ENCODE measurements at places on chromosomes 7 and 10. TPM values are rescaled to one million over a fixed set of nuclear protein-coding genes. Genes with fewer than 3 reads are reported as not detected.
A peak's percentile ranks its signal among the peaks of the same experiment; 100 is the strongest.

The AGK gene
- total RNA-seq, result 19.6 TPM

The MORN4 gene
- total RNA-seq, result not detected

DNA sequence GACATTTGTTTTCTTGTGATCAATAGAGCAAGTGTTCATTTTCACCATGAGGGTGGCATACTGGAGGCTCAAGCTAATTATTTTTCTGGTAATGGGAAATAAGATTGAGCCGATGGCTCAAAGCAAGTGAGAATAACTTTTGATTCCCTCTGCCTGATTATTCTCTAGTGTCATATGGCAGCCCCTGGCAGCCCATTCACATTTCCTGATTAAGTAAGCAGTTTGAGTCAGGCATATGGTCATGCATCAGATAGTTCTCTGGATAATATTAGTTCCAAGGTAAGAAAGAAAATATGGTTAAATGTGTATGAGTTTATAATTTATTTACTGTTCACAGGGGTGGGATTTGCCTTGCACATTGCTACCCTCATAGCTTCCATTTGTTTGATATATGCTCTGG is 109.2 kb downstream of the DYNC1I1 start:
- H3K4me1 ChIP-seq, result no peaks in the 10 kb centered on the region
- no peak overlapping the region for H3K27ac ChIP-seq

- H3K27me3 ChIP-seq, result no peaks in the 10 kb centered on the region
- H3K4me3 ChIP-seq, result no peak overlapping the region
- DNase-seq, result no peak
- no peaks in the 10 kb centered on the region for H3K36me3 ChIP-seq
These were observed 667.1 kb downstream of the INHBA start for GRCh38 chr7:41035794-41036193.

GRCh38 chr10:33861016-33861704 is 526.7 kb upstream of the NRP1 start:
- no peak for DNase-seq
- H3K27me3 ChIP-seq, result no peaks in the 10 kb centered on the region
- H3K36me3 ChIP-seq, result no peaks in the 10 kb centered on the region
- no peak overlapping the region for H3K27ac ChIP-seq

DNA sequence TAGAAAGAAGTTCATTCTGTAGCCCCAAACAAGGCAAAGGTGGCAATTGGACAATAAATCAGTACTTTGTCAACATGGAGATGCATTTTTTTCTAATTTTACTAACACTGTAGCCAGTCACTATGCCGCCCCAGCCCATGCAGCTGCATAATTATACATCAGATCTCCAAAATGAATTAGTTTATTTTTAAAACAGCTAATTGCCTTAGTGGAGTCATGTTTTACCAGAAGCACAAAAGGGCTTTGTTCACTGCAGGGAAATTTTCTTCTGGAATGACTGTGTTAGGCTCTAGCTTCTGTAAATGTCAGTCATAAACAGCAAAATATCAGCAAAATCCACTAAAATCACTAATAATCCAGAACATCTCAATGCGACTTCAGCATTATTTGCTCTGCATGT is 20.1 kb upstream of the HDAC9 start:
- H3K27me3 ChIP-seq, result no peaks in the 10 kb centered on the region
- H3K36me3 ChIP-seq, result no peaks in the 10 kb centered on the region
- no peak overlapping the region for H3K27ac ChIP-seq

DNA sequence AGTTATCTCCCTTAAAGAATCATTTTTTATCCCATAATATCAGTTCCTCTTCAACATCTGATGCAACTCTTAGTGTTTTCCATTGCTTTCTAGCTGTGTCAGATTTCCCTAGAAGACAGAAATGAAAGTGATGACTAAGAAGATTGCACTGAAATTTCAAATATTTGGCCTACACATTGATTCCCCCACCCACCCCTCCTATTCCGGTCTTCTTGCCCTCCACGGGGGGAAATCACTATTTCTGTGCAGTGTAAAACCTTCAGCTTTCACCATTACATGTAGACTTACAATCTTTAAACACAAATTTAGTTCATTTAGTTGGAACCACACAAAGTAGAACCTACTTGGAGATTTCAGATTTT is 63.7 kb upstream of the IL6 start:
- no peak overlapping the region for H3K27ac ChIP-seq
- H3K4me1 ChIP-seq, result no peaks in the 10 kb centered on the region
- H3K36me3 ChIP-seq, result no peaks in the 10 kb centered on the region
- DNase-seq, result no peak

DNA sequence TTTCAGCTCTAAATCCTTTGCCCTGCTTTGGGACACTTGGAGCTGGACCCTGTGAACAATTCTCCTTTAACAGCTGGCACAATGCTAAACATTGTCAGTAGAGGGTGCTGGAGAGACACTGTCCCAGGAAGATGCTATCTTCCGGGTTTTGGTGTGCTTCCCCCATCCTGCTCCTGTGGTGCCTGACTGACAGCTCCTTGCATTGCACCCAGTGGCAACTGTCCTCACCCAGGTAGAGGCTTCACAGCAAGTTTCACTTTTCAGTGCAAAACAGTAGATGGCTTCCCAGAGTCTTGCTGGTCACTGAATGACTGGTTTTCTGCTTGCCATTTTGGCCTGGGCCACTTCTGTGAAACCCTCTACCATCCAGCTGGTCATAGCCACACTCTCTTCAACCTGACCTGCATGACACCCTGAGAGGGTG is 77.3 kb downstream of the CDC14C start:
- H3K4me1 ChIP-seq, result no peaks in the 10 kb centered on the region
- no peak overlapping the region for H3K4me3 ChIP-seq
- H3K27ac ChIP-seq, result no peak overlapping the region

DNA sequence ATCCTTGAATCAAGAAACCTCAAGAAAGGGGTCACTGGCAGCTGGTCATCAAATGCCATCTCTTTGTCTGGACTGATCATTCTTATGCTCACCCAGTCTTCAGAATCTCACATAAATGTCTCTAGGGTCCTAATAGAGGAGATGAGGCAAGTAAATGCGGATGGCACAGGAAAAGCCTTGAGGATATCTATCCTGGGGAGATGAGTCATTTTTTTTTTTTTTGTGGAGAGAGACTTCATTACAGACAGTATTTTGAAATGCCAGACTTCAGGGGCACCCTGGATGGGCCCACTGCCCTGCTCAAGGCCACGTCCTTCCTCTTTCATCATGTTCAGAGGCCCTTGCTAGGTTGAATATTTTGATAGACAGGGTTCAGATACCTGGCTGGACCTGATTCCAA is 19.5 kb upstream of the PLPP4 start:
- no peak for DNase-seq
- no peak overlapping the region for H3K4me3 ChIP-seq
- H3K4me1 ChIP-seq, result no peaks in the 10 kb centered on the region
- no peak overlapping the region for H3K27ac ChIP-seq

The ANXA8L1 gene
- total RNA-seq, result not detected

GRCh38 chr7:1705856-1706255 is 35.8 kb downstream of the ELFN1 start:
- H3K27me3 ChIP-seq, result no peaks in the 10 kb centered on the region
- no peak overlapping the region for H3K27ac ChIP-seq
- no peak overlapping the region for H3K4me3 ChIP-seq
- no peak for DNase-seq
- H3K4me1 ChIP-seq, result no peaks in the 10 kb centered on the region

DNA sequence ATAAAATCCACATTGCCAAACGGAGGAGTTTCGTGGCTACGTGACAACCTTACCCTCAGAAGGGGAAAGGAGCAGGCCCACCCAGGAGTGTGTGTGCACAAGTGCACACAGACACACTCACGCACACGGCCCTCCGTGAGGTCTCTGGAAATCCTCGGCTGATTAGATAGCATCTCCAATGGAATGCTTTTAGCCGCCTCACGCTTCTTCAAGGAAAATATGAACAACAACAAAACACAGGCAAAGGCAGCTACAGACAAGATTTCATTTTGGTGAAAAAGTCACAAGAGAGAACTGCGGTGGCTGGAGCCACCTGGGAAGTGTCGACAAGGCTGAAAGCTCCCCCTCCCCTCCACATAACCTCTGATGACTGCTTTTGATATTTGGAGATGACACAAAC is 391.8 kb upstream of the MKI67 start:
- H3K27me3 ChIP-seq, result no peaks in the 10 kb centered on the region
- H3K27ac ChIP-seq, result no peak overlapping the region
- H3K4me3 ChIP-seq, result no peak overlapping the region
- no peak for DNase-seq

DNA sequence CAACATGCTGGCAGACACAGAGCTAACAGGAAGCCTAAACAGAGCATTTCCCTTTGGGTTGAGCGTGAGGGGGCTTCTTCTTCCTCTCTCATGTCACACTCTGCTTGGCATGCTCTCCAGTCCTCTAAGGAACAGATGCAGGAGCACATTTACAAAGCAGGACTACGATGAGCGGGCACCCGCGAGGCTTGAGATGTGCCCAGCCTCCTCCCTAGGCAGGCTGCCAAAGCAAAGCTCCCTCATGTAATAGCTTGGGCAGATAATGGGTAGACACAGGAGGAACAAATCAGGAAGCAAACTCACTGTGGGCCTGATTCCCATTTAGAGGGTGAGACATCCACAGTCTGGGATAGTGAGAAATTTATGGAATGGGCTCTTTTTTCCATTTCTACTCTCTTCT is 519.1 kb downstream of the NRG3 start:
- no peaks in the 10 kb centered on the region for H3K36me3 ChIP-seq
- no peaks in the 10 kb centered on the region for H3K4me1 ChIP-seq
- DNase-seq, result peak; percentile 61
- H3K27me3 ChIP-seq, result no peaks in the 10 kb centered on the region
- no peak overlapping the region for H3K27ac ChIP-seq
- no peak overlapping the region for H3K4me3 ChIP-seq

- no peaks in the 10 kb centered on the region for H3K27me3 ChIP-seq
- no peak overlapping the region for H3K27ac ChIP-seq
- no peak for DNase-seq
These were observed 233.2 kb upstream of the PRKCQ start for GRCh38 chr10:6813306-6813705.

The CDNF gene
- total RNA-seq, result not detected

- H3K4me3 ChIP-seq, result no peak overlapping the region
- H3K27ac ChIP-seq, result no peak overlapping the region
- DNase-seq, result no peak
- H3K36me3 ChIP-seq, result no peaks in the 10 kb centered on the region
These were observed 50.8 kb upstream of the PDZD8 start for GRCh38 chr10:117425974-117426566.
